ENCODE measurements at places on chromosomes 4 and X.

GRCh38 chr4:101292214-101292613 is 55.1 kb downstream of the PPP3CA start:
- no peak for DNase-seq

- DNase-seq: no peak
Measured at GRCh38 chrX:27446423-27446822, 16.7 kb downstream of the PPP4R3C start.

- no peak for DNase-seq
Measured at GRCh38 chrX:86002076-86002896, 45.1 kb downstream of the CHM start.

GRCh38 chr4:26873391-26874026 is 12.9 kb downstream of the STIM2 start:
- DNase-seq: peak; percentile 22

DNA sequence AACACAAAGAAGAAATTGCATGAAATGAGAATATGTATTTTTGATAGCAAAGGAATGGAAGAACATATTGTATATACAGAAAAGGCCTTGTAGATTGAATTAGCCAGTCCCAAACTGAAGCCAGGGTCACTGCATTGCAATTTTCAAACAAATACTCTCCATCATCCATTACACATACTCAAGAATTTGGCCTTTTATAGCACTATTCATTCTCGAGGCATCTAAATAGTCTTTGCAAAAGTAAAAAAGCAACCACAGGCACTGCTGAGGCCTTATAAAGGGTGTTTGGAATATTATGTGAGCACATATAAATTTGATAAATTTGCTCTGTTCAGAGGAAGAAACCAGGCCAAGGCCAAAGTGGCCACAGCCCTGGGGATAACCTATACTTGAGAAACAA is 123.0 kb downstream of the ZNF827 start:
- DNase-seq: no peak

DNA sequence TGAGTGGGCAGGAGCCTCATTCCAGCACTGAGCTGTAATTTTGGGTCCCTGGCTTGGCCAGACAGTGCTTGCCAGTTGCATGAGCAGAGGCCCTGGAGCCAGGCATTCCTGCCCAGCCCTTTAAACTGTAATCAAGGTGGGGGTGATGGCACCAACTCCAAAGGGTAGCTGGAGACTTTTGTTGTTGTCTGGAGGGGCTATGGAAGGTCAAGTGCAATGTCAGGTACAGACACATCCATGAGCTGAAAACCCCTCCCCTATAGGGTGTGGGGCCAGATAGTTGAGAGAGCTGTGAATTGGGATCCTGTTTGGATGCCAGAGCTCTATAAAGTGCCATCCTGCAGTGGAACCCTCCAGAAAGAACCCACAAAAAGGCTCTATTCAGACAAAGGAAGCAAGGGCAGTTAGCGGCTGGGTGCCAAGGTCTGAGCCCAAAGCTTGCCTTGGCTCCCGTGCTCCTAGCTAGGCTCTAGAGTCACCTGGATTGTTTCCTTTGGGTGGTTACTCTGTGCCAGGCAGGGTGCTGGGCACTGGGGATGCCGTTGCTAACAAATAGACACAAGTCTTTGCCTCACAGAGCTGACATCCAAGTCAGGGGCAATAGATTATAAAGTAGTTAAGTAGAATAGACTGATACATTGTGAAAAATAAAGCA is 163.0 kb downstream of the EFNB1 start:
- DNase-seq: no peak

DNA sequence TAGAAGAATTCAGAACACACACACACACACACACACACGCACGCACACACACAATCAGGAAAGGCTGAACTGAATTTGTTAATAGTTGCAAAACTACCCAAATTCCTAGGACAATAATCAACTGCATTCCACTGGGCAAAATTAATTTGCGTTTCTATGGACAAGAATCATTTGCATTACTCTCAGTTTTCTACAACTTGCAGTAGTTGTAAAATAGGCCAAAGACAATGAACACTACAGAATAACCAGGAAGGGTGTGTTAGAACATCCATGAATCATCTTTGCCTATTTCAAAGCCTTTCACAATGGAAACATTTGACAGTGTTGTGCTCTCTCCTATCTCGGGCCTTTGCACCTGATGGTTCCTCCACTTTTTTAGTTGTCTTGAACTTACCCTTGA is 77.1 kb upstream of the IGFBP7 start:
- DNase-seq: no peak

GRCh38 chr4:62474802-62475201 is 1274.7 kb downstream of the ADGRL3 start:
- DNase-seq: no peak

GRCh38 chrX:15607067-15607466 is 6.3 kb upstream of the ACE2 start:
- DNase-seq: no peak

GRCh38 chrX:2507196-2507595 is 6.4 kb upstream of the DHRSX start:
- no peak for DNase-seq

DNA sequence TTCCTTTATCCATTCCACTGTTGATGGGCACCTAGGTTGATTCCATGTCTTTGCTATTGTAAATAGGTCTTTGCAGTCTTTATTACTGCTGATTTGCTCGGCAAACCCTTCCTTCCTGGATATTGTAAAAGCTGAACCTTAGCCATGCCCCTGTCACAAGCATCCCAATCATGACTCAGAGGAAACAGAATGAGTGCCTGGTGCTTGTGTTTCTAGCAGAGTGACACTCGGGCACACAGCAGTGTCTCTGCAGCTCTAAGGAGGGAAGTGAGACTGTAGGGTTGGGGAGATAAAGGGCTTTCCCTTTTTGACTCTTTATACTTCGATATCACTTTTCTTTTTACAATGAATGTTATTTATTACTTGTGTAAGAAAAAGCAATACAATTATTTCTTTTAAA is 83.3 kb downstream of the AKAP4 start:
- no peak for DNase-seq

GRCh38 chrX:133593531-133593930 is 178.2 kb upstream of the GPC4 start:
- no peak for DNase-seq

- DNase-seq: no peak
Measured at GRCh38 chrX:1006156-1006730, 206.2 kb downstream of the CRLF2 start.

GRCh38 chr4:77826275-77826674 is 7.1 kb upstream of the CNOT6L start:
- no peak for DNase-seq

DNA sequence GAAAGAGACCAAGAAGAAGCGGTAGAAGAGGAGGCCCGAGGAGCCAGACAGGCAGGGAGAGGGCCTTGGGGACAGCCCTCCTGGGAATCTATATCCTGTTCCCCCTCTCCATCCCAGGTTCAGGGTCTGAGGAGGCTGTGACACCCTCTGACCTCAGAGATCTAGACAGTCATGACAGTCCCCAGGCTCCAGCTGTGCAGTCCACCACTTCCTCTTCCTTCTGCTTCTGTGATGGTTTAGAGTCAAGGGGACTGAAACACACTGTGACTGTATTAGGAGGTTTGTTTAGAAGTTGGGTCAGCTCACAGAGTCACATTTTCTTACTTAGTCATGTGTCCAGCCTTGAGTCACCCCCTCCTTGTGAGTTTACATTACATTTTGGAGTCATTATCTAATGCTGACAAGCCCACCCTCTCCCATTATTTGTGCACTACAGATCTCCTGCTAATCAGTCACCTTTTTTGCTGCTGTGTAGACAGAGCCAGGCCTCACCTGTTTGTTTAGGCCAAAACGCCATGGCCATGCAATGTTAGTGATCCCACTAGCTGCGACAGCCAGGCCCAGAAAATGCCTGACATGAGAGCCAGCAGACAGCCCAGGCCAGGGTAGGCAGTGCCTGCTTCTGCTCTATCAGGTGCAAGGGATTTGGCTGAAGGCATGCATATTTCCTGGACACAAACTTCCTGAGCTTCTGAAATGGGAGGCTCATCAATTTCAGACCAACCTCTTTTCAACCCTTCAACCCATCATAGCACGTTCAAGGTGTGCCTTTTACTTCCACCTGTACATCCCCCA is 26.0 kb downstream of the MANBA start:
- DNase-seq: no peak

GRCh38 chr4:8422327-8422726 is 18.2 kb downstream of the ACOX3 start:
- no peak for DNase-seq

- peak; percentile 12 for DNase-seq
Measured at GRCh38 chr4:42671431-42672194, 14.7 kb upstream of the ATP8A1 start.

- DNase-seq: no peak
Measured at GRCh38 chr4:6926081-6926480, 16.5 kb downstream of the TBC1D14 start.

DNA sequence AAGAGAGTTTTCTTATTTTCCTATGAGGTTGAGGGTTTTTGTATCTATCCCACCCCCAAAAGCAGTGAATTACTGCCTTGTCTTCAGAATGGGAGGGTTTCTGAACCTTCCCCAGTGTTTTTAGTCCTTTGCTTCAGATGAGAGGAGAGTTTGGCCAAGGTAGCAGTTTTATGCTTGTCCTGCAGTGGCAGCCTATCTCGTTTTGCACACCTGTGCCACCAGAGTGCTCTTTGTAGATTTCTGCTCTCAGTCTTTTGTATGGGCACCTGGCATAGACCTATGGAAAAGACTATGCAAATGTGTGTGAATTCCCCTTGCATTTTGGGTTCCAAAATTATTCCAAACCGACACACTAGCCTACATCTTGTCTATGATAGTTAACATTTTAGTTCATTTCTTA is 5.8 kb downstream of the TBC1D19 start:
- no peak for DNase-seq

DNA sequence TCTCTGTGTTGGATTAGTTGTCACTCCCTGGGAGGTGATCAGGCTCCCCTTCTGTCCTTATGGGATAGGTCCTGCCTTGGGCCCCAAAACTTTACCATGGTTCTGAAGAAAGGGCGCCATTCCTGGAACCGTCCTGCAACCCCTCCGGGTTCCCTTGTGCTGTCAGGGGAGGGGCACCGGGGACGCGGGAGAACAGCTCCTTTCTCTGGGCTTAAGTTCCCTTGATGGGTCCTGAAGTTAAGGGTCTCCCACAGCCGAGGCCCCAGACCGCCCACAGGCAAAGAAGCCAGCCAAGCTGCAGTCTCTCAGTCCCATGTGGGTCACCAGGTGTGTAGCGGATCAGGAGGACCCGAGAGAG is 44.8 kb downstream of the UGT2A3 start:
- DNase-seq: no peak

- DNase-seq: no peak
Measured at GRCh38 chr4:101019941-101020401, 327.4 kb downstream of the PPP3CA start.

DNA sequence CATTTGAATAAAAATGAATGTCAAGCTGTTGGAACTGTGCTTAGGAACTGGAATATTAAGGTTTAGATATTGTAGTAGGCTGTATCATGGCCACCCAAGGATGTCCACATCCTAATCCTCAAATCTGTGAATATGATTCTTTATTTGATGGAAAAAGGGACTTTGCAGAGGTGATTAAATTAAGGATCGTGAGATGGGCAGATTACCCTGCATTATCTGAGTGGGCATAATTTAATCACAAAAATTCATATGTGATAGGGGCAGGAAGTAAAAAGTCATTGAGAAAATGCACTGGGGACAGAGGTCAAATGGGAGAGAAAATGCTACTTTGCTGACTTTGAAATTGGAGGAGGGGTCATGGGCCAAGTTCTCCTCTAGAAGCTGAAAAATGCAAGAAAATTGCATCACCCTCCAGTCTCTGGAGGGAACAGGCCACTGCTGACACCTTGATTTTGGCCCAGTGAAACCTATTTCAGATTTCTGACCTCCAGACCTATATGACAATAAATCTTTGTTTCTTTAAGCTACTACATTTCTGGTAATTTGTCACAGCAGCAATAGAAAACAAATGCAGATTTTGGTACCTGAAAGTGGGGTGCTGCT is 521.4 kb downstream of the PCDH7 start:
- DNase-seq: no peak

DNA sequence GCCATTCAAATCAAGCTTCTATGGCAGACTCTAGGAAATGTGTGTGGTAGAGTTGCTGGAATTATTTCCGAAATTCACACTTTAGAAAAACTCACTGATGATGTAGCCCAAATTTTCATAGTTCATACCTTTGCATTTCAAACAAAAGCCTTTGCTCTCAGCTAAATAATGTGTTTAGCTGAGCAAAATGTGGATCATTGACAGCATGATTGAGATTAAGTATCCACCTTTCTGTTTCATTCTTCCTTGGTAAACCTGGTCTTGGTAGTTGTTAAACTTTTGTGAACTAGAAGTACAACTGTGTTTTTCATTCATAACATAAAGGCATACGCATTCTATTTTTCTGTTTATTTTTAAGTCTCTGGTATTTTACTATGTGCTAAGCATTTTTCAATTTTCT is 7.2 kb downstream of the PCDH7 start:
- no peak for DNase-seq

GRCh38 chr4:176274441-176274840 is 5.4 kb upstream of the ASB5 start:
- no peak for DNase-seq

GRCh38 chr4:69536558-69536957 is 40.9 kb upstream of the UGT2B4 start:
- DNase-seq: no peak

- DNase-seq: no peak
Measured at GRCh38 chr4:140637836-140638235, 69.1 kb upstream of the UCP1 start.

GRCh38 chr4:68738036-68738435 is 67.6 kb upstream of the UGT2B15 start:
- DNase-seq: no peak

DNA sequence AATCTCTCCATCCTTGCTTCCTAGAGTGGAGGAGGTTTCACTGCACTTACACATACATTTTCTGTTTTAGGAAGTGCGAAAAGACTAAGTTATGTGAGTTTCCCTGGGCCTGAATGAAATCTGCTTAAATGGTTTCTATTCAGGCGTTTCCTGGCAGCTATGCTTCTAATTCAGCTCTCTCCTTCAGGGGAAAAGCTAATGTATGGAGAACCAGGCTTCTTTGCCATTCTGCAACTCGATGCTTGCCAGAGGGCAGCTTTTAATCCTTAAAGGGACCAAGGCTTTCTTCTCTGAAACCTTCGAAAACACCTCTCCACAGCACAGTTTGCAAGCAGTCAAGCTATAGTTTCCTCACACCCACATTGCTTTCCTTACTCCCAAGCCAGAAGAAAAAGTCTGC is 89.5 kb upstream of the ARX start:
- DNase-seq: no peak

- no peak for DNase-seq
Measured at GRCh38 chr4:183242291-183242690, 77.8 kb downstream of the CLDN22 start.

GRCh38 chrX:118763489-118763888 is 36.1 kb downstream of the IL13RA1 start:
- no peak for DNase-seq

GRCh38 chr4:144970597-144970996 is 127.4 kb downstream of the ANAPC10 start:
- DNase-seq: no peak

- no peak for DNase-seq
Measured at GRCh38 chr4:178296669-178297068, 854.4 kb upstream of the AGA start.

GRCh38 chr4:169270810-169271691 is at the start of gene SH3RF1:
TSS of gene SH3RF1 (minus strand) at chr4:169270956. CDS start at chr4:169269212, 1,744 bp downstream.
- no peak for DNase-seq

GRCh38 chr4:95835672-95836071 is 4.2 kb upstream of the PDHA2 start:
- no peak for DNase-seq
